Kidney capillary endothelial cell (primary cell): ENCODE measurements at places on chromosomes 2 and 18.
A peak's percentile ranks its signal among the peaks of the same experiment; 100 is the strongest.

DNA sequence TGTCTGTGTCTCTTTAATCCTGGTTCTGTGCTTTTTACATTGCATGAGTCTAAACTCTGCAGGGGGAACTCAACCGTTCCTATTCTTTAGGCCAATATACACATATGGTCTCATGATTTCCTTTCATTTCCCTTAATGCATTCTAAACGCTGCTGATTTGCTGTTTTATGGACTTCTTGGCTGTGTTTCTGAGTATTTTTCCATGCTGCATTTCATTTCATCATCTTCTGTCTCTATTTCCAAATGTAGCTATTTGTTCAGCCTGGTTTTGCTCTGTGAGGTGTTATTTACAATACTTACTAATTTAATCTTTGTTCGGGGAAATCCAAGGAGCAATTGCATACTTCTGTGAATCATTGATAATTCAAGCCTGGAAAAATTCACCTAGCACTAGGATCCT, 897.2 kb downstream of the TSN start:
- DNase-seq = no peak

DNA sequence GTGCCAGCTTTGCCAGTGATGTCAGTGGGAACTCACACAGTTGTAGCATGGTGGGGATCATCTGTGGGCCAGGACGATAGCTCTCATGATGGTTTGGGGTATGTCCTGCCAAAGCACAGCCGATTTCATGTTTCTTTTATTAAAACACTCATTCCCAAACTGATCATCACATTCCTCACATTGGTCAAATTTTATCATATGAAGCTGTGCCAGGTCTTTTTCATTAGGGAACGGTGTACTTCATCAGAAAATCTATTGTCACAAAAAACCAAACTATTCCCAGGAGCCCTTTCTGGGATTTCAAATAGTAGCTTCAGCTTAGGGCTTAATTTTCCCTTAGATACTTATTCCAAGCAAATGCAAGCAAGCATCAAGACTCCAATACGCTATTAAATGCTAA, 42.0 kb downstream of the ITGA4 start:
- no peak for DNase-seq

DNA sequence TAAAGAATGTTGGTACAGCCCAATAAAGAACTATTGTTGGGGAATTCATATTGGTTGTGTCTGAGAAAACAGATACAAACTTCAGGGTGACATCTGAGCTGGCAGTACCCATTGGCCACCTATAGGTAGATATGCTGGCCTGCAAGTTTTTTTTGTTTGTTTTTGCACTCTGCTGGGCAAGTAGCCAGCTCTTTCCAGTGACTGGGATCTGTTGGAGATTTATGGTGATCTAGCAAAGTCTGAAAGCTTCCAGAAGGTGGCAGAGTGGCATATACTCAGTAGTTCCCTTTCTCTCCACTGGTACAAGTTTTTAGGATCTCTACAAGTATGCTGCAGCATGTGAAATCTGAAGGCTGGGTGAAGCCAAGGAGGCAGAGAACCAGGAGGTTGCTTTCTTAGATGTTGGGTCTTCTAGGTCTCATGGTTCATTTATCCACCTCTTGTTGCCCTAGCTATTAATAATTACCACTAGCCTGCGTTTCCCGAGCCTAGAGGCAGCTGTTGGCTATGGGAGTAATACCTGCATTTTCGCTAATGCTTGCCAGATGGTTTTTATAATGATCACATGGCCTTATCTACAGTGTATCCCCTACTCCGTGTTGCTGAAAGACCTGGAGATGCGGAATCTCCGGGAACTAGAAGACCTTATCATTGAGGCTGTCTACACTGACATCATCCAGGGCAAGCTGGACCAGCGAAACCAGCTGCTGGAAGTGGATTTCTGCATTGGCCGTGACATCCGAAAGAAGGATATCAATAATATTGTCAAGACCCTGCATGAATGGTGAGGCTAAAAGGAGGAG, 9.5 kb downstream of the COPS7B start:
- peak; percentile 34 for DNase-seq

DNA sequence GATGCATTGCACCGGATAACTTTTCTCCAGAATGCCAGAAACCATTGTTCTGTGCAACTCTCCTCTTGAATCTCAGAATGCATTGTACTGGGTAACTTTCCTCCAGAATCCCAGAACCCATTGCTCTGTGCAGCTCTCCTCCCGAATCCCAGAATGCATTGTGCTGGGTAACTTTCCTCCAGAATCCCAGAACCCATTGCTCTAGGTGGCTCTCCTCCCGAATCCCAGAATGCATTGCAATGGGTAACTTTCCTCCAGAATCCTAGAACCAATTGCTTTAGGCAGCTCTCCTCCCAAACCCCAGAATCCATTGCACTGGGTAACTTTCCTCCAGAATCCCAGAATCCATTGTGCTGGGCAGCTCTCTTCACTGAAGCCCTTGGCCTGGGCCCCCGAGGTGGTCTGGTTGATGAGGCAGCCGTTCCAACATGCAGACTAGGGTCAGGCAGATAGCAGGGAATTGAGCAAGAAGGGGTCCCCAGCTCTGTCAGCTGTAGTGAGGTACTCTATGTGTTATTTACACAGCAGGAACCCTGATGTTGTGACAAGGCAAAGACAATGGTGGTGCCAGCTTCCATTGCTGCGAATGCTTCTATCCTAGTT, 9.4 kb downstream of the FOSL2 start:
- no peak for DNase-seq

GRCh38 chr2:104852090-104852666, 1.7 kb upstream of the POU3F3 start:
- DNase-seq = no peak

GRCh38 chr18:25164211-25164847, 187.6 kb downstream of the ZNF521 start:
- DNase-seq = no peak

- no peak for DNase-seq
These were observed 96.3 kb upstream of the STON1 start for GRCh38 chr2:48433682-48434081.

DNA sequence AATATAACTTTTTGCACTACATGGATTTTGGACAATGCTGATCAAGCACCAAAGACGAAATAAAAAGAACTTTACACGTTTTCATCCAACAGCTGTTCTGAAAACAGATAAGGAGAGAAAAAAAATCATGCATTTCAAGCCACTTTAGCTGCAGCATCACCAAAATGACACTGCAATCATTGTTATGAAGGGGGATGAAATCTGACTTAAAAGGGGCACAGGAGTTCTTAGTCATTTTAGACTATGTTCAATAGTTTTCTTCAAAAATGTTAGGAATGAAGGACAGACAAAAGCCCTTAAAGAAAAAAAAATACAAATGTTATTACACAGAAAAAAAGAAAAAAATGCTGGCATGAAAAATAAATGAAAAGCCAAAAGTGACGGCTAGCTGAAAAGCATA, 71.2 kb downstream of the CUL3 start:
- DNase-seq = no peak

- DNase-seq = no peak
These were observed 48.5 kb downstream of the SLC5A7 start for GRCh38 chr2:108034843-108035242.

DNA sequence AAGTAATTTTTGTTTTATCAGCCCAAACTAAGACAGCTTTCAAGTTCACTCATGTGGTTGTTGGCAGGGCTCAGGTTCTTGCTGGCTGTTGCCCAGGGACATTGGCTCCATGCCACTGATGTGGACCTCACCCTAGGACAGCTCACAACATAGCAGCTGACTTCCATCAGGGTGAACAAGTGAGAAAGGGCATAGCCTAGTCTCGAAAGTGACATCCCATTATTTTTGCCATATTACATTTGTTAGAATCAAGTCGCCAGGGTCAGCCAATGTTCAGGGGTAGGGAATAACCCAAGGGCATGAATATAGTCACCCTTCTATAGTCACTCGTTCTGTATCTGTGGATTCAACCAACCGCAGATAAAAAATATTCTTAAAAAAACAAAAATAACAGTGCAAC, 10.7 kb upstream of the CWC22 start:
- no peak for DNase-seq

GRCh38 chr2:21250673-21251072, 126.9 kb downstream of the TDRD15 start:
- DNase-seq = no peak

GRCh38 chr2:100397976-100398375, 19.5 kb downstream of the CHST10 start:
- DNase-seq = no peak

- no peak for DNase-seq
These were observed 29.3 kb upstream of the OTOS start for GRCh38 chr2:240169486-240170353.

- no peak for DNase-seq
These were observed 892.2 kb upstream of the ZEB2 start for GRCh38 chr2:145412155-145412554.

DNA sequence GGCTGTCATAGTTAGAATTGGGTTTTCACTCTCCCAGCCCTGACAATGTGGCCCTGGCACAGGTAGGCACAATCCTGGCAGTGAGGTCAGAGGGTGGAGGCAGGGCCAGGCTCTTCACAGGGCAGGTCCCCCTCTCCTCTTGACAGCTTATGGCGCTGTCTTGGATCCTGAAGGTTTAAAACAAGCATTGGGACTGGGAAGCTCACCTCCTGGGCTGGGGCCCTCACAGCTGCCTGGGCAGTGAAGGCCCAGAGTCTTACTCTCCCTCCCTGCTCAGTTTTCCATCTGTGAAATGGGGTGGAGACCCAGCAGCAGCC, 23.3 kb downstream of the LBH start:
- DNase-seq = no peak

GRCh38 chr2:206423147-206423546, 20.2 kb upstream of the ADAM23 start:
- DNase-seq = no peak

- DNase-seq = peak; percentile 48
These were observed 28.9 kb upstream of the IER3IP1 start for GRCh38 chr18:47204908-47205522.

DNA sequence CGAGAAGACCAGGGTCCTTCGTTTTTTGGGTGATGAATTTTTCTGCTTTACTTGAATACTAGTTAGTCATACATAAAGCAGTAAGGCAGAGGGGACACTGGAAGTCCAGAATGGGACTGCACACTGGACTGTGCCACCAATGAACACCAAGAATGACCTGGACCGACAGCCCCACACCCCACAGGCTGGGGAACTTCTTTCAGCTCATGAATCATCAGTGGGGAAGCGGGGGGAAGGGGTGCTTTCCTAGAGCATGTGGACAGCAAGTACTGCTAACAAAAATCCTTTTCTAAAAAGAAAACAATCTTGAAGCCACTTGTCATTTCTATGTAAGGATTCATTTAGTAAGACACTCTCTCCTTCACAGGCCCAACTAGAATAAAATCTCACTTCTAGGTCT, 86.0 kb downstream of the DTNB start:
- DNase-seq = no peak

GRCh38 chr18:11066038-11066437, 83.3 kb downstream of the PIEZO2 start:
- no peak for DNase-seq

DNA sequence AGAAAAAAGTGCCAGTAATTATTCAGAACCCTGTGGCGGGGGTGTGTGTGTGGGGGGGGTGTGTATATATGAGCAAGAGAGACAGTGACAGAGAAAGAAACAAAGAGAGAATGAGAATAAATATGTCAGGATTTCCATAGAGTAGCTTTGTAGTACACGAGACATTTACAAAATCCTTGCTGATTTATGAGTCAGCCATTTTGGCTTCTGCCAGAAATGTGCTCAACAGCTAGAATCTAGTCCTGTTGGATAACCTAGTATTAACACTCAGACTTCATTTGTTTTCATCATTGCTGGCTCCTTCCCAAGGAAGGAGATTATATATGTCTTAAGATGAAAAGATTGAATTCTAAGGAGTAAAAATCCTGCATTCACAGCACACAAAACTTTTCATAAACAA, 140.5 kb upstream of the HNRNPA3 start:
- DNase-seq = no peak
